ENCODE measurements at places on chromosomes 2 and 18.

GRCh38 chr2:202376460-202377206 is 506 bp downstream of the BMPR2 start:
- DNase-seq = no peak

DNA sequence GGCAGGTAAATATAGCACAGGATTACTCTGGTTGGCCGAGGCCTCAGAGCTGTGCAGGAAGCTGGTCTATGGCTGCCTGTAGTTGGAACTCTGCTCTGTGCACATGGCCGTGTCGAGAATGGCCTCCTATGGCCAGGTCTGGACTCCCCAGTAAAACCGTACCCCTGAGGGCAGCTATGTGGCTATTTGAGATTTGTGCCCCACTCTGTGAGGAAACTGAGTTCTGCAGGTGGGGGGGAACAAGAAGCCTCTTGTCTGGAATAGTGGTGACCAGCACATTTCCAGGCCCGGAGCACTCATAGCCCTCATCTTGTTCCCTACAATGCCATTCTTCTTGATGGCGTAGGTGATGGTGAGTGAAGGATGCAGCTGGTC is 15.0 kb upstream of the TEX51 start:
- no peak for DNase-seq

DNA sequence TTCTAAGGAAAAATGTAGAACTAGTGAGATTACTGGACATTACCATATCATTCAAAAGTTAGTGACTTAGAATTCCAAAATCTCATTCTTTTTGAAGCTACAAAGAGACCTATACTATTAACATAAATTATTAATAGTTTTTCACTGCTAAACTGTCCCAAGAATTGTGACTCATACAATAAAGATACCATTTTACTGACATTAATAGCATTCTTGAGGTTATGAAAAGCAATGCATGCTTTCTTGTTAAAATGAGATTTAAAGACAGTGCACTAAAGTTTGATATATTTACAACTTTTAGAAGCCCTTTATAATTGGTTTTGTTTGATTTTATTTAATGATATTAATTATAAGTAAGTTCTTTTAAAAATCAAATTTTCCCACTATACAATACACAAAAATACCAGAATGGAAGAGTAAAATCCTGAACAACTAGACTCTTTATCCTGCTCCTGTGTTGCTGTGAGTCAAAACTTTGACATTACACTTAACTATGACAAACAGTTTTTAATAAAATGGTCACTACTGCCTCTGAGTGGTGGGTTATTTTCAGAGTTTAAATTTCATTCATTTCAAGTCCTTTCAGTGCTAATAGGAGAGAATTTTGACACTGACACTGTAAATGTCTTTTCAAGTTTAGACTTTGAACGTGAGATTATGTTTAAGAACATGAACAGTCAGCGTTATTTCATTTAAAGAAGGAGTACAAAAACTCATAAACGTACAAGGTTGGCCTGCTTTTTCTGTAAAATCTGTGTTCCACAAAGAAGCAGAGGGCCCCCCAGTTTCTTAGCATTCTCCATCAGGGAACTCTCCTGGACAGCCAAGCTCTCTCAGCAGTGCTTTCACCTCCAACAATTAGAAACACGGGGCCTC is 54.5 kb downstream of the FAM124B start:
- DNase-seq = no peak

DNA sequence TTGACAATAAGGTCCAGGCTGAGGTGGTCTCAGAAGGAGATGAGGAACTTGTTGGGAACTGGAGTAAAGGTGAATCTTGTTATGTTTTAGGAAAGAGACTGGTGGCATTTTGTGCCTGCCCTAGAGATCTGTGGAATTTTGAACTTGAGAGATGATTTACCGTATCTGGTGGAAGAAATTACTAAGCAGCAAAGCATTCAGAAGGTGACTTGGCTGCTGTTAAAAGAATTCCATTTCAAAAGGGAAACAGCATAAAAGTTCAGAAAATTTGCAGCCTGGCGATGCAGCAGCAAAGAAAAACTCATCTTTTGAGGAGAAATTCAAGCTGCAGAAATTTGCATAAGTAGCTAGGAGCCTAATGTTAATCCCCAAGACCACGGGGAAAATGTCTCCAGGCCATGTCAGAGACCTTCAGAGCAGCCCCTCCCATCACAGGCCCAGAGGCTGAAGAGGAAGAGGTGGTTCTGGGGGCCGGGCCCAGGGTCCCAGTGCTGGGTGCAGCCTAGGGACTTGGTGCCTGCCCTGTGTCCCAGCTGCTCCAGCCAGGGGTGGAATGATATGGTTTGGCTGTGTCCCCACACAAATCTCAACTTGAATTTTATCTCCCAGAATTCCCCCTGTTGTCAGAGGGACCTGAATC is 73.5 kb downstream of the FIGN start:
- DNase-seq = no peak

GRCh38 chr2:26384183-26384582 is 17.5 kb upstream of the DRC1 start:
- DNase-seq = no peak
